ENCODE measurements at places on chromosomes 13 and 19.

GRCh38 chr19:12779162-12779993 lies 4.0 kb upstream of the HOOK2 start:
- no peak for DNase-seq

GRCh38 chr13:50124536-50125303 lies 109.5 kb downstream of the KCNRG start:
- no peak for DNase-seq

- DNase-seq = peak; percentile 39
These were observed 4.3 kb upstream of the POSTN start for GRCh38 chr13:37602733-37603381.

- no peak for DNase-seq
These were observed 9.2 kb downstream of the TEX29 start for GRCh38 chr13:111329641-111330040.

GRCh38 chr13:20136781-20137703 lies 23.8 kb downstream of the GJA3 start:
- DNase-seq = no peak

GRCh38 chr19:20080656-20081055 lies 2.9 kb downstream of the ZNF90 start:
- DNase-seq = no peak

DNA sequence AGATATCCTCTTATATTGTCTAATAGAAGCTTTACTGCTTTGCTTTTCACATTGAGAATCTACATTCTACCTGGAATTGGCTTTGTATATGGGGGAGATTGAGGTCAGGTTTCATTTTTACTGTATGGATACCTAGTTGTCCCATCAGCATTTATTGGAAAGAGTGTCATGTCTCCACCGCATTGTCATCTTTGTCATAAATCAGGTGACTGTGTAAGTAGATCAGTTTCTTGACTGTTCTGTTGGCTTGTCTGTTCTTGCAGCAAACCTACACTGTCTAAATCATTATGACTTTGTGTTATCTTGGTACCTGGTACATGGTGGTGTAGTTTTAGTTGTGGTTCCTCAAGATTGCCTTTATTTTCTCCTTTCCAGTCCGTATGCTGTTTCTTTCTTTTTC lies 5.8 kb downstream of the URI1 start:
- DNase-seq = no peak

- no peak for DNase-seq
These were observed 27.4 kb downstream of the IL12RB1 start for GRCh38 chr19:18059297-18059696.

DNA sequence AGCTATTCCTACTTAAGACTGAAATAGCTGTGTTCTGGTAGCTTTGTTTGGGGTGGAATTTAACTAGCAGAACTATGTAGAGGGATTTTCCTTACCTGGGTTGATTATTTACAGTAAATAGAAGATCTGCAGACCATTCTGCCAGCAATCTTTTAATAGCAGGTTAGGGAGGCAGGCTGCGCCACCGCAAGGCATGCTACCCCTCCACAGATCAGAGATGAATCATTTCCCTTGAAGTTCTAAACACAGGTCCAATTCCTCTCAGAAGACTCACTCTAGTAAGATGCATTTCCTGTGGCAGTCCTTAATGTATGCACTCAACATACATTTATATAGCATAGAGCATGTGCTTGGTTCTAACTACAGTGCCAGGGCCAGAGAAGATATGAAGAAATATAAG lies 109.0 kb downstream of the TNFRSF19 start:
- no peak for DNase-seq

DNA sequence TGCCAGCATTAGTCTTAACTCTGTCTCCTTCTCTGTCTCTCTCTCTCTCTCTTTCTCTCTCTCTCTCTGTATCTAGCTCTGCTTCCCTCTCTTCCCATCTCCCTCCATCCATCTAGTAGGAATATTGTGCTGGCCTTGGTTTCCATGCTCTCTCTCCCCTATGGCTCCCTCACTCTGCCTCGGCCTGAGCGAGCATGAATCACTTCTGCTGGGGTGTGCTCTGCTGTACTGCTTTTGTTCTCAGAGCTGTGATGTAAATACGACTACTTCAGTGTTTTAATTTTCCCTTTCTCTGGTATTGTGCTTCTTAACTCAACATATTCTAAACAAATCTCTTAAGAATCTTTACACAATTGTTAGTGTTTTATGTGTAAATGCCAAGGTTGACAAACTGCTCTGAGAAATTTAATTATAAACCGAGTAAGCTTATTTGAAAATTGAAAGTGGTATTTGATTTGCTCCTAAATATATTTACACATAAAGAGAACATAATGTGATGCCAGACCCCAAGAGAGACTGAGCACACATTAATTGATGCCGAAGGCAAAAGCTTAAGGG lies 211.5 kb upstream of the KL start:
- peak; percentile 96 for DNase-seq

DNA sequence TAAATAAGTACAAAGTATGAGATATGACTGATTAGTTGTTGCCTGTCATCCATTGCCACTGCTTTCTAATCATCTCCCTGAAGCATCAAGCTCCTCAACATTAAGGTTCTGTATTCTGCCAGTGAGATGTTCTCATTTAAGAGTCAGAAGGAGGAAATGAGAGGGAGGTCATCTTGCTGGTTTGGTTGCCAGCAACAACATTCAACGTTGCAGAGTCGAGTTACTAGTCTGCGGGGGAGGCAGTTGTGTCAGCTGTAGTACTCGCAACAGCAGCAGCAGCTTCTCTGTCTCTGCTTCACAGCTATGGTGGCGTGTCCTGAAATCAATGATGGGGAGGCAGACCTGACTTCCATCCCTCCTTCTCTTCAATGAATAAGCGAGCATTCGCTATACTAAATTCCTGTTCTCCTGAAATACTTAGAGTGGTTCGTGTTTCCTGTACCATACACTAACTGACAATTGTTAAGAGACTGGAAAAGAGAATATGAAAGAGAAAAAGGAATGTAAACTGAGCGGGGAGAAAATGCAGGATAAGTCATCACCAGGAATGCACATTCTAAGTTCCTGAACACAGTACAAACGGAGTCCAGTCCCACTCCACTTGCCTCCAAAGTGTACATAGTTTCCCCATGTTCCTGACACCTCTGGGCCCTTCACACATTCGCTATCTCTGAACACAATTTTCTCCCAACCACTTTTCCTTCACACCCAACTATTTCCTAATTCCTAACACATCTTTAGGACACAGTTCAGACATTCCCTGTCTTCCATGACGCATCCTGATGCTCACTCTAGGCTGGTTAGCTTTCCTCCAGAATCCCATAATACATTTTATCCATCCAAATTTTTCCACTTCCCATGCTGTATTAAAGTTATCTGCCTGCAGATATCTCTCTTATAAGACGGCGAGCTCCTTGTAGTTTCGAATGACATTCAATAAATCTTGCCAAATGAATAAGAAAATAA lies 263.0 kb downstream of the KLF12 start:
- no peak for DNase-seq

- DNase-seq = no peak
These were observed 3.8 kb downstream of the LGI4 start for GRCh38 chr19:35130761-35131720.

GRCh38 chr19:27911122-27911898 lies 1301.6 kb downstream of the UQCRFS1 start:
- no peak for DNase-seq

- DNase-seq = no peak
These were observed 661.0 kb upstream of the MIR17HG start for GRCh38 chr13:90686442-90686841.

DNA sequence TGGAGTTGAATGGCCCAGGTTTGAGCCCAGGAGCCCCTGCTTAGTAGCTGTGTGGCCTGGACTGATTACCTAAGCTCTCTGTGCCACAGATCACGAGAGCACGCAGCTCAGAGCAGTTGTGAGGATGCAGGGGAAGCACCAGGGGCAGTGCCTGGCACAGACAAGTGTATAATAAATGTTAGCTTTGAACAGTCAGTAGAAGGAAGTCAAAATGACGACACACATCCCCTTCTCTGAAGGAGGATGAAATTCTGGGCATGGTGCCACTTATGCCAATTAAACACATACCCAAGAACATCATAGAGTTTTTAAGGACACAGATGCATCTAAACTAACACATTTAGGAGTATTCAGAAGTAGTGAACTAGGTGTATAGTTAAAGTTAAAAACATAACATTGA lies 24.9 kb upstream of the SIGLEC11 start:
- no peak for DNase-seq

DNA sequence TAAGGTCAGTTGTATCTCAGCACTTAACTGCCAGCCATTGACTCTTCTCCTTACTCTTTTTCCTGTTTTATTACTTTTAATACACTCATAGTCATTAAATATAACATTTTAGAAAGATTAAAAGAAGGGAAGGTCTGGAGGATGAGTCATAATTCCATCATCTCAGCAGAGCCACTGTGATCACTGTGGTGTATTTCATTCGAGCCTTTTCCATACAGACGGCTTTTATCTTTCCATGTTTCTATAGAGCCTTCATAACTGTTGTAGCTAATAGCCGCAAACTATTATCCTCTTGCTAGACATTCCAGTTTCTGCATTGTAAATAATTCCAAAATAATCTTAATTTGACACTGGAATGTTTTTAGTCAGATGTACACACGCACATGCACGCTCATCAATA lies 4.7 kb upstream of the FLT1 start:
- DNase-seq = no peak

- DNase-seq = no peak
These were observed 46.2 kb downstream of the ZNF557 start for GRCh38 chr19:7115721-7116120.

DNA sequence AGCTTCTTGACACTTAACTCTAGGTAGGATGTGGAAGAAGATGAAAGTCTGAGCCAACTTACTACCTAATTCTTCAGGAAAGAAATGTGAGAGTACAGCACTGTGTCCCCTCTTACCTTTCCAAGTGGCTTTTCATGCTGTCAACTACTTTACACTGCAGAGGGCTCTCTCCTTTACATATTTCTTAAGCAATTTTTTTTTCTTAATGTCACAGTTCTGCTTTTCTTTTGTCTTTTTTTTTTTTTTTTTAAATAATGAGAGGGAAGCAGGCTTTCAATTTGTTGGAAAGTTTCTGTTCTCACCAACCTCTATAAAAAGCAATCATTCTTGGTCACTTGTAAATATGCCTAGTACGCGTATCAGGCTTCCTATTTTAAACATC lies 212.7 kb upstream of the MIR17HG start:
- no peak for DNase-seq

- peak; percentile 71 for DNase-seq
These were observed at the start of gene BRSK1 for GRCh38 chr19:55283548-55284377. TSS of gene BRSK1 (plus strand) at chr19:55283997. CDS start at chr19:55284443, 446 bp downstream.

DNA sequence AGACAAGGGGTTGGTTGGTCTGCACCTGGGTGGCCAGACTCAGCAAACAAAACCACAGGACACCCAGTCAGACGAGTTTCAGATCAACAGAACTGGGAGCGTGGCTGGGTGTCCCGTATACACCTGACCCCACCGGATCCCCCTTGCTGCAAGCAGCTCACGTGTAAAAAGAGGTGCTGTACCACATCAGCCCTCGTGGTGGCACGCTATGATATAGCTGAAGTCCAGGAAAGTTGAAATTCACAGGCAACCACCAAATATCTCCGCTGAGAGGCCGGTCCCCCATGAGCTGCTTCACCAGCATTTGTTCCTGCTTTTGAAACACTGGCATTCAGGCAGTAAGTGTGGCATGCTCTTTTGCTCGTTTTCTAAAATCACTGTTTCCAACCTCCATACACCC lies 92.3 kb downstream of the TUBA3C start:
- DNase-seq = no peak

DNA sequence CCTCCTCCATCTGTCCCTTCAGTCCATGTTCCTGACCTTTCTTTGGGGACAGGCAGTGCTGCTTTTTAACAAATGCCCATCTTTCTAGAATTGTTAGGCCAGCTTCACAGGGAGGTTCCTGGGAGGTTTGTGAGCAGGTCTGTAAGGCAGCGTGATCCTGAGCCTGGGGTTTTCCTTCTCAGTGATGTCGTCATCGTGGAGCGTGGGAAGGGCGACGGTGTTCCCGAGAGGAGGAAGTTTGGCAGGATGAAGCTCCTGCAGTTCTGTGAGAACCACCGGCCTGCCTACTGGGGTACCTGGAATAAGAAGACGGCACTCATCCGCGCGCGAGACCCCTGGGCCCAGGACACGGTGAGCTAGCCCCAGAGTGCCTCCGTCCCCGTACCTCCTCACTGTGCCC lies 26.8 kb downstream of the CHAF1A start:
- no peak for DNase-seq

DNA sequence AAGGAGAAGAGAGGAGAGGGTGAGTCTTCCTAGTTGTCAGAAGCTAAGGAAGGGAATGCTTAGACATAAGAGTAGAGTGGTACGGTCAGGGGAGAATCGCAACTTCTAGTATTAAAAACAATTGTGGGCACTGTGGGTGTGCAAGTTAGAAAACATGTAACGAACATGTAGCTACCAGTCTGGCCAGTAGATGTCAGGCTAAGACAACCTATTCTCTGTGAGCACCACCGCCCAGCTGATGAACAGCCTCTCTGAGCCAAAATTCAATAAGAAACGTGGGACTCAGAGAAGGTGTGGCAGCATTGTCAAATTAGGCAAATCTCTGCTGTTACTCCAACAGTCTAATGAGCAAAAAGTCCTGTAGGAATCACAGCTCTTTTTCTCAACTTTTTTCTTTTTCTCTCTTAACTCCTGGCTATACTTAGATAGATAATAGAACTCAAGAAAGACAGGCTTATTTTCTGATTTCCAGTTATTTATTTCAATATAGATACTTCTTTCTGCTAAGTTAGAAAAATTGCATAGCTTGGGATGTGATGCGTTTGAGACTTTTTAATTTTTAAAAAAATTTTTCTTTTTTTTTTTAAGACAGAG lies 186.2 kb downstream of the USP12 start:
- DNase-seq = peak; percentile 96

DNA sequence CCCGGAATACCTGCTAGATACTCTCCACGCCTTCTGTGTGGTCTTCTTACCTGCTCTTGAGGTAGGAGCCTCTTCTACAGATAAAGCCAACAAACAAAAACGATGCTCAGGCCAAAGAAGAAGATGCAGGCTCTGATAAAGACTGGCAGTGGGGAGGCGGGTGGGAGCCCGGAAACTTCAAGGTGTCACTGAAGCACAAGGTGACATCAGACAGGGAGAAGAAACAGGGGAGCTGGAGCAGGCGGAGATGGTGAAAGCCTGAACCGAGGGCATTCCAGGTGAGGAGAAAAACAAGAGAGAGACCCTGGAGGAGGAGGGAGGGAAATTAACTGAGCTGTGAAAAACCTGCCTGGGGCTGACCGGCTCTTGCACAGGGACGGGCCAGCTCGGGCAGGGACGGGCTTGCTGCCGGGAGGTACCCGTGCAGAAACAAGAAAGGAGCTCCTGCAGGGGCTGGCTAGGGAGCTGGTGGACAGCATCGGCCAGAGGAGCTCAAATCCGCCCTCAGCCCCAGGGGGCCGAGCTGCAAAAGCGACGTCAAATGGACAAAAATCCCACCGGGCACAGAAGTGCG lies 19.0 kb downstream of the GNG7 start:
- DNase-seq = no peak

DNA sequence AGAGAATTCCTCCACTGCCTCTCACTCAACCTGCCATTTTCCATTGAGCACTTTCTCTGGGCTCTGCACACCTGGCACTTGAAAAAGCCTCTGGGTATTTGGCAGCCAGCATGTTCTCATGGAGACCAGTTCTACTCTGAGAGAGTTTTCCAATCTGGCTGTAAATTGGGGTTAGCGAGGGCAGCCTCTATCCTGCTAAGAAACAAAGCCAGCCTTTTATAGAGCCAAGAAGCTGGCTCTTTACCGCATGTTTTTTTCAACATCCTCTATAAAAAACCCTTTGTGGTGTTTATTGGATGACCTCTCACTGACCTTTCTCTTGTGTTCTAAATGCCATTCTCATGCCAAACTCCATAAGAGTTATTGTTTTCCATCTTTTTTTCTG lies 52.6 kb upstream of the RCBTB2 start:
- DNase-seq = no peak

- DNase-seq = no peak
These were observed 557.0 kb downstream of the FGF9 start for GRCh38 chr13:22227895-22228294.
